WERI-Rb-1 (cell line): ENCODE measurements at places on chromosomes 3 and 15.

GRCh38 chr3:69352305-69353087 is 33.4 kb downstream of the FRMD4B start:
- no peak for DNase-seq

DNA sequence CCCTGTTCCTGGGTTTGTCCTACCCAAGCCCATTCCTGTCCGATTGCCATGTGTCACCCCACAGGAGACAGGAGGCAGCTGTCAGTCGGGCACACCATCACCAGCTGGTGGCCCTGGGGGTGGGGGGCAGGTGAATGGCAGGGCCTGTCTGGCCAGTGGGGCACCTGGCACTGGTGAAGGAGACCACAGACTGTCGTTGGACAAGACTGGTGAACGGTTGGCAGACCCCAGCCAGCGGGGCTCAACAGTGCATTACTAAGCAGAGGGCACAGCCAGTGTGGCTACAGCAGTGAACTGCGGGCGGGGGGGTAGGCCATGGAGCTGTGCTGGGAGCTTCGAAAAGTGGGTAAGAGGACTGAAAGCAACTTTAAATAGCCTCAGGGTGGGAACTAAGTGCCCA is 2.1 kb downstream of the SEMA7A start:
- DNase-seq: no peak

DNA sequence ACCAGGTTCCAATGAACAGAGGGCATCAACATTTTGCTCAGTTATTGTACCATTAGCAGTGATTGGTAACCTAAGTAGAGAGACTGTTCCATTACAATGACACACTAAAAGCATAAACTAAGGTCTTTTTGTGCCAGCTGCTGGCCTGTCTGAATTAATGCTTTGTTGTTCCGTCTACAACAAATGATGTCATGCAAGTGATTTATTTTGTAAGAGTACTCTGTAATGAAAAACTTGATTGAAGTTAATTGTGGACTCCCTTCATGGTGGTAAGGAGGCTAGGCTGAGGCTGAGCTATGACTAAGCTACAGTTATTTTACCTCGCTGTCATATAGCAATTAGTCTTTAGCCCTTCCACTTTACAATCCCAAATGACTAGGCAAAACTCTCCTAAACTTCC is 23.2 kb downstream of the RCN2 start:
- no peak for DNase-seq

- no peak for DNase-seq
Observed at GRCh38 chr3:185629554-185630181, 43.6 kb downstream of the SENP2 start.

DNA sequence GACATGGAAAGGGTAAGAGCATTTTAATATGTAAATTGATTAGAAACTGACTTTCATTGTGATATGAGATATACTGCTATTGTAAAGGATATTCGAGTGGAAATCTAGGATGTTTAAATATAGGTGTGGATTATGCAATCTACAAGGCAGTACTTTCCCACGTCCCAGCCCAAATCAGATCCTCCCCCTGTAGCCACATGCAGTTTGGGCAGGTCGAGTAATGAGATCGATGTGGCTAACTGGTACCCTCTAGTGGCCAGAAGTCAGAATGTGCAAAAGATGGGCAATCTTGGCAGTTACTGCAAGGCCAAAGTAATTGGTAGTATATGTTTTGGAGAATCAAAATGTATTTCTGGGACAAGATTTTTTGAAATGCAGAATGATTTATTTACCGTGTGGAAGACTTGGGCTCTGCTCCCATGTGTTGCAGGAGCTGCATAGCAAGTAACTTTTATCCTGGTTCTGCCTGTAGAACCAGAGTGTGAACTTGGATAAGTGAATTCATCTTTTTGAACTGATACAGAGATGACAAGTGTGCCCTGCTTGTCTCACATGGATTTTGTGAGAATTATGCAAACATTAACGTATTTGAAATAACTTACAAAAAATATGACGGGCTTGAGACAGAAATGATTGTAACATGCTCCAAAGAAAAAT is 94.5 kb upstream of the ADAMTSL3 start:
- DNase-seq: peak; percentile 50

GRCh38 chr3:15973940-15974339 is 176.2 kb upstream of the ANKRD28 start:
- no peak for DNase-seq

DNA sequence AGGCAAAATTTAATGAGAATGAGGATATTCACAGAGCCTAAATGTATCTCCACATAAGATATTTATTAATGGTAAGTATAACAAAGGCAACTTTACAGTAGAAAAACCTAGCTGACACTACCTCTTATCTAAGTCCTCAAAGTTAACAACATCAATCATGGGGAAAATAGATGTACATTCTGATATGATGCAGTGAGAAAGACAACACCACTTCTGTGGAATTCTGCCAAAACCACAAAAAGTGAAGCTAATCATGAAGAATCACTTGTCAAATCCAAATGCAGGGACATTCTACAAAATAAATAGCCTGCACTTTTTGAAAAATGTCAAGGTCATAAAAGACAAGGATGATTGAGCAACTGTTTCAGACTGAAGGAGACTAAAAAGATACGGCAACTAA is 27.5 kb upstream of the EOMES start:
- DNase-seq: no peak

DNA sequence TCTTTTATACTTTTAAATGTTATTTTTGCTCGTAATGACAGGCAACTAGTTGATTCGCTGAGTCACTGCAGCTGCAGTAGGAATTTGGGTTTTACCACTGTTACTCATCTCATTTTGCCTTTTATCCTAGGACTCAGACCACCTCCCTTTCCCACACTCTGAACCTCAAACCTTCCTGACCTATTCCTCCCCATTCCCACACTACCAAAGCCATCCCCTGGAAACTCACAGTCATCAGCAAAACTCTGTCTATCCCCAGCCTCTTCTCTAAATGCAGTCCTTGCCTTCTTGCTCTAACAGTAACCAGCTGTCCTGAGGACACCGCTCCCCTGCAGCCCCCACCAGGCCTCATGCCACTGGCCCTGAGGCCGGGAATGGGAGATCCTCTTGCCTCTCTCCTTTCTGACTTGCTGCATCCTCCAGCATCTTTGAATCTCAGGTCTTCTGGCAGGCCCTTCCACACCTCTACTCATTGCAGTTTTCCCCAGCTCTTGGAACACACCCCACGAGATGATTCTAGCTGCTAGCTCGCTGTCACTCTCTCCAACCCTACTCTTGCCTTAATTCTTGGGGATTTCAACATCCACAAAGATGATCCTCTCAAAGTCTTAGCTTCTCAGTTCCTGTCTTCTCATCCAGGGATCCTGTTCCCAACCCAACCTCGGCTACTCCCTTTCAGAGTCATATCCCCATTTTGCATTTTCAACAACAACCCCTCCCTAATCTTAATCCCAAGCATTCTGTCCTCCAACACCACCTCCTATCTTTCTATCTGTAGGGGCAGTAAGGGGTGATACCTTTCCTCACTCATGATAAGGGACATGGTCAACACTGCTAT is 55.9 kb upstream of the C3orf80 start:
- no peak for DNase-seq

DNA sequence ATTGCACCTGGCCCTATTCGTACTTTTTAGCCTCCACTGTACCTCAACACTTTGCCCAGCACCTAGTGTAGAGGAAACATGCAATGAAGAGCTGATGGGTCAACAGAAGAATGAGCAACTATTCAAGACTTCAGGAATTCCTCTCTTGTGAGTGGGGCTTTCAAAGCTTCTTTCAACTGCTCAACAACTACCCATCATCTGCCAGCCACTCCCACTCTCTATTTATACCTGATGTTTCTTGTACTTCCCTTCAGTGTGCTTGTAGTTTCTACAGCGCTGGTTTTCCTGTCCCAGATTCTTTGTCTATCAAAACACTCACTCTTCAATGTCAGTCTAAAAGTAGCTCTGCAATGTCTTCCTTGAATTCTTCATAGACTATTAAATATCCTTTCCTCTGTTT is 168.3 kb upstream of the LPP start:
- DNase-seq: no peak

- DNase-seq: no peak
Observed at GRCh38 chr3:107956991-107957900, 133.6 kb downstream of the CD47 start.

- DNase-seq: no peak
Observed at GRCh38 chr3:171195686-171196085, 169.2 kb upstream of the SLC2A2 start.
